ENCODE measurements at places on chromosomes 12 and 14.

GRCh38 chr12:83128540-83128939 is 441.8 kb downstream of the TMTC2 start:
- DNase-seq, result no peak

GRCh38 chr12:57869298-57869926 is 22.9 kb upstream of the CTDSP2 start:
- DNase-seq, result no peak

- DNase-seq, result no peak
These were observed 116.6 kb downstream of the CRACR2A start for GRCh38 chr12:3636328-3636727.

DNA sequence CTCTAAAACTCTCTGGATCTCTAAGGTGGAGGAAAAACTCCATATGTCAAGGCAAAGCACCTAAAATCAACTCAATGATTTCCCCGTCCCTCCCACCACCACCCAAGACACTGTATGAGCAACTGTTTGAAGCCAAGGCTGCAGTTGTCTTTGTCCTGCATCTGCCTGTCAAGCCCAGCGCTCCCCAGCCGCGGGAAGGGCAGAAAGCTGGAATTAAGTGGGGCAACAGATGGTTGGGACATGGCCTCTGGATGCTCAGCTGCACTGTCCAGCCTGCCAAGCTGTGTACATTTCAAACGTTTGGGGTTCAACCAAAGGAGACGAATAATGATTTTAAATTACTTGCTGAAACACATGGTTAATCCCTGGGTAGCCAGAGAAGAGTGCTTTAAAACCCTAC is 42.2 kb upstream of the PTGR2 start:
- no peak for DNase-seq

DNA sequence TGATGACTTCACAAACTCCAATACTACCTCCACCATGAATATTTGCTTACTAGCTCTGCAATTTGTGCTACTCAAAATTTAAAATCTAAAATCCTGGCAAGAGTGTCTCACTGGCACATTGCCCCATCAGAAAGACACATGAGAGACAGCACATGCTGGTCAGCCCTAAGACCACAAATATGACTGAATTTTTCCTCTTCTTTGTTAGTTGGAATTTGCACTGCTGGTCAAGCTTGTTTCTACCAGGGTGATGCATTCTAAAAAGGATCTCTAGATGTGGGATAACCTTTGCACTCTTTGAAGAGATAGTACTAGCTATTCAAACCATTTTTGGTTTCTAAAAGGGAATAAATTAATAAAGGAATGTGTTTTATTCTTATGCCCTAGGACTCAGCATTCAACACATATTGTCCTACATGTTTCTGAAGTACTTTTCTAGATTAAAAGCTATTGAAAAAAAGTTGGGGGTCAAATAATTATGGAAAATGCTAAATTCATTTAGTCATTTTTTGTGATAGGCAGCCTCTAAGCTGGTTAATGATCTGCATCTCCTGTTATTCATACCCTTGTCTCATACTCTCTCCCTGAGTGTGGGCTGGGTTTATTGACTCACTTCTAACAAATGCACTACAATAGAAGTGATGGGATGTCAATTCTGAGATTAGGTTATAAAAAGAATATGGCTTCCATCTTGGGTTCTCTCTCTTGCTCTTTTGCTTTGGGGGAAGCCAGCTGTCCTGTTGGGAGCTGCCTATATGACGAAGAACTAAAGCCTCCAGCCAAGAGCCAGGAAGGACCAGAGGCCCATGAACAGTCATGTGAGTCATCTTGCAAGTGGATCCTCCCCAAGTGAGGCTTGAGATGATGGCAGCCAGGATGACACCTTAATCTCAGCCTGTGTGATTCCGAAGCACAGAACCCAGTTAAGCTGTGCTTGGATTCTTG is 211.5 kb upstream of the CRY1 start:
- DNase-seq, result no peak

DNA sequence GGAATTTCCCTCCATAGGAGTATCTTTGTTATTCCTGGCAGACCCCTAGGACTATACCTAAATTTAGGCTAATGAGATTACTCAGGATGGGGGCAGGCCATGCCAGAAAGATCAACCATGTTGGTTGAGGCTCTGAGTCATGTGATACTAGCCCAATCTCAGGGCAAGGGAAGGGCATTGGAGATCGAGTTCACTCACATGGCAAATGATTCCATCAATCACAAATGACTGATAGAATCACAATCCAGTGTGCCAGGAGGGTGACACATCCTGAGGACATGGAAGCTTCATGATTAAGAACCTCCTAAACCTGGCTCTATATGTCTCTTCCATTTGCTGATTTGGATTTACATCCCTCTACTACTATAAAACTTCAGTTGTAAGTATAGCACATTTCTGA is 182.3 kb downstream of the NTF3 start:
- no peak for DNase-seq

DNA sequence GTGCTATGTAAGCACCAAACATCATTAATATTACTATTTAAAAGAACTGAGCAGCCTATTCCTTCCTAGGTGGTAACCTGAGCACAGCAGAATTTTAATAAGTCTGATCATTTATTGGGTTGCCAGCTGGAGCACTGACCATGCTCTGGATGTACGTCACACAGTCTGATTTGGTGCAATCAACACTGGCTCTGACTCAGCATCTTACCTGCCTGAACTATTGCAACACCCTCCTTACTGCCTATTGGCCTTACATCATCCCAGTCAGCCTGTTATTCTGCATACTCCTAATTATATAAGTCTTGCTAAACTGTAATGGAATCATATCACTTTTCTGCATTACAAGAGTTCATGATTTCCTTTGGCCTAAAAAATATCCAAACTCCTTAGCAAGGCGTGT is 149.7 kb downstream of the PTPRO start:
- no peak for DNase-seq

- DNase-seq, result no peak
These were observed 352.7 kb downstream of the AEBP2 start for GRCh38 chr12:19792028-19792427.

DNA sequence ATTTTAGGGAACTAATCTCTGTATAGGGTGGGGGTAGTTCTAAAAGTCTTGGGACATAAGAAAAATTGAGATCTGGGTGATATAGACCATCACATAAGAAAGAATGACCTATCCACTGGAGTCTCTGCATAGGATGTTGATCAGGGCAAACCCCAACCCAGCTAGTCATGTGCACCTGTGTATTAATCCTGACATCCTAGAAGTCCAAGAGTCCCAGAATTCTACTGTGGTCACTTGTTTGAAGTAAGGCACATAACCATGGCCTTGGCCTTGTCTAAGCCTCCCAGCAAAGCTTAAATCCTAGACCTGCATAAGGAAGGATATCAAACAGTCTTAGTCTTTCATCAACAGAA is 334.1 kb upstream of the DCN start:
- no peak for DNase-seq
